ENCODE measurements at places on chromosomes 7 and 10. TPM values are rescaled to one million over a fixed set of nuclear protein-coding genes. Genes with fewer than 3 reads are reported as not detected.

The TAS2R41 gene
- not detected for total RNA-seq

The ABLIM1 gene
- 64.1 TPM for total RNA-seq

The NODAL gene
- total RNA-seq, result not detected

The OR13A1 gene
- total RNA-seq, result not detected

The DRGX gene
- total RNA-seq, result not detected

The ADCY1 gene
- total RNA-seq, result 0.29 TPM

- H3K36me3 ChIP-seq, result peaks cover 2% of the 10 kb centered on the region
- H3K4me1 ChIP-seq, result no peaks in the 10 kb centered on the region
- no peak overlapping the region for H3K27ac ChIP-seq
- no peaks in the 10 kb centered on the region for H3K27me3 ChIP-seq
- H3K4me3 ChIP-seq, result no peak overlapping the region
Measured at GRCh38 chr10:12476656-12477055, 127.3 kb downstream of the CAMK1D start.

GRCh38 chr10:78109210-78109609 lies 75.5 kb downstream of the RPS24 start:
- no peaks in the 10 kb centered on the region for H3K4me1 ChIP-seq
- no peak overlapping the region for H3K27ac ChIP-seq
- no peak overlapping the region for H3K4me3 ChIP-seq
- H3K27me3 ChIP-seq, result peaks cover 21% of the 10 kb centered on the region

DNA sequence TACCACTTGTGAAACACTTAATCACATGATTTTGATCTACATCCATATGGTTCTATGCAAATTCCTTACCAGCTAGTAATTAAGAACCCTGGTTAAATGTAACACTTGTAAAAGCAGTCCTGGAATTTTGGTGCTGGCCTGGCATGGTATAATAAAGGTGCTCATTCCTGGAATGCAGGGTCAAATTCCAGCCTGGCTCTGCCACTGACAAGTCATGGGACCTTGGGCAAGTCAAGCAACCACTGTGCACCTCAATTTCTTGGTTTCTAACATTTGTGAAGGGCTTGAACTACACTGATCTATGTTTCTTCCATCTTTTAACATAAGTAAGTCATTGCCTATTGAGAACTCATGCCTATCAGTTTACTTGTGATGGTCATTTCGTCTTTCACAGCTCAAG lies 91.9 kb upstream of the PIK3CG start:
- H3K27ac ChIP-seq, result no peak overlapping the region
- H3K4me3 ChIP-seq, result no peak overlapping the region
- H3K4me1 ChIP-seq, result peaks cover 3% of the 10 kb centered on the region

DNA sequence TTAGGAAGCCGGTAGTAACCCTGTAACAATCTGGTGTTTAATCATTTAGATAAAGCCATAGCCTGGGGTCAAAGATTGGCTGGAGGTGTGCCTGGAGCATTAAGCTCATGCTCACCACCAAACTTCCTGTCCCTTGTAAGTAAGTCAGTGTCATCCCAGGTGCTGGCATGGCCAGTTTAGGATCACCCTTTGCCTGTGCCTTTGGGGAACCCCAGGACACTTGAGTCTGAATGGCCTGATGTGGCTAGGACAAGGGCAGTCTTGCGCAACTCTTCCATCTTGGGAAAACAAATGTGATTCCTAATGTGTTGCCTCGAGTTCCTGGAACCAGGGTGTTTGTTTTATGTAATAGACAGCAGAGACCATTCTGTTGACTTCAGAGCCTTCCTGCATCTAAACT lies 154.8 kb downstream of the GRK5 start:
- no peak overlapping the region for H3K4me3 ChIP-seq
- H3K36me3 ChIP-seq, result peaks cover 10% of the 10 kb centered on the region
- H3K4me1 ChIP-seq, result peaks cover 10% of the 10 kb centered on the region
- no peaks in the 10 kb centered on the region for H3K27me3 ChIP-seq

GRCh38 chr7:49294611-49295010 lies 370.3 kb downstream of the CDC14C start:
- no peaks in the 10 kb centered on the region for H3K27me3 ChIP-seq
- DNase-seq, result no peak
- no peak overlapping the region for H3K27ac ChIP-seq
- H3K4me3 ChIP-seq, result no peak overlapping the region

- H3K36me3 ChIP-seq, result no peaks in the 10 kb centered on the region
- no peak for DNase-seq
- H3K4me3 ChIP-seq, result no peak overlapping the region
- H3K27me3 ChIP-seq, result peaks cover 4% of the 10 kb centered on the region
Measured at GRCh38 chr10:120132811-120133210, 240.3 kb downstream of the SEC23IP start.

- H3K36me3 ChIP-seq, result no peaks in the 10 kb centered on the region
- peaks cover 33% of the 10 kb centered on the region for H3K27me3 ChIP-seq
- no peak within 1 kb of the TSS for H3K27ac ChIP-seq
- no peak for DNase-seq
- no peak within 1 kb of the TSS for H3K4me3 ChIP-seq
Measured at GRCh38 chr10:15719899-15720634, at the start of gene ITGA8. TSS of gene ITGA8 (minus strand) at chr10:15719922. CDS start at chr10:15719771, 151 bp downstream.

- H3K27me3 ChIP-seq, result no peaks in the 10 kb centered on the region
- DNase-seq, result no peak
- peaks cover 56% of the 10 kb centered on the region for H3K36me3 ChIP-seq
- no peak overlapping the region for H3K27ac ChIP-seq
Measured at GRCh38 chr7:127718340-127718679, 66.3 kb downstream of the SND1 start.

DNA sequence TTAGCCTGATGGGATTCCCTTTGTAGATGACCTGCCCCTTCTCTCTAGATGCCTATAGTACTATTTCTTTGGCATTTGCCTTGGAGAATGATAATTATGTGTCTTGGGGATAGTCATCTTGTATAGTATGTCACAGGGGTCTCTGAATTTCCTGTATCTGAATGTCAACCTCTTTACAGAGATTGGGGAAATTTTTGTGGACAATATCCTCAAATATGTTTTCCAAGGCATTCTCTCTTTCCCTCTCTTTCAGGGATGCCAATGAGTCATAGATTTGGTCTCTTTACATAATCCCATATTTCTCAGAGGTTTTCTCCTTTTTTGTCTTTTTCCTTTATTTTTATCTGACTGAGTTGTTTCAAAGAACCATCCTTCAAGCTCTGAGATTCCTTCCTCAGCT lies 99.4 kb downstream of the CTNNA3 start:
- no peaks in the 10 kb centered on the region for H3K4me1 ChIP-seq
- no peak for DNase-seq
- peaks cover 8% of the 10 kb centered on the region for H3K27me3 ChIP-seq
- no peak overlapping the region for H3K4me3 ChIP-seq

GRCh38 chr7:91416155-91416865 lies 152.1 kb downstream of the FZD1 start:
- H3K27me3 ChIP-seq, result no peaks in the 10 kb centered on the region
- H3K4me3 ChIP-seq, result no peak overlapping the region
- DNase-seq, result no peak
- no peak overlapping the region for H3K27ac ChIP-seq
- H3K36me3 ChIP-seq, result no peaks in the 10 kb centered on the region
- H3K4me1 ChIP-seq, result no peaks in the 10 kb centered on the region

DNA sequence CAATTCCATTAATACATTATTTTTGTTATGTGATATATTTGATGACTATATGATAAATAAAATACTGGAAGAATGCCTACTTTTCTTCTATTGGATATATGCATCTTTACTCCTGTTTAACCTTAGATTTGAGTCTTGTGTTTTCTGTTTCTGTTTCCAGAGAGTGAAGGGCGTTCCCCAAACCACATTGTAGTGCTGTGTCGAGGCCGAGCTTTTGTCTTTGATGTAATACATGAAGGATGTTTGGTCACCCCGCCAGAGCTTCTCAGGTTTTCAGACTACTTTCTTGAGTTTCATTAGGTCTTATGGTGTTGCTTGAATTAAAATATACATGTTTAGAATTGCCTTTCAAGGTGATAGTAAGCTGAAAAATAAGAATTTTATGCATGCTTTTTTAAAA lies 23.8 kb downstream of the CROT start:
- no peaks in the 10 kb centered on the region for H3K27me3 ChIP-seq
- peaks cover 13% of the 10 kb centered on the region for H3K36me3 ChIP-seq
- no peak overlapping the region for H3K27ac ChIP-seq

DNA sequence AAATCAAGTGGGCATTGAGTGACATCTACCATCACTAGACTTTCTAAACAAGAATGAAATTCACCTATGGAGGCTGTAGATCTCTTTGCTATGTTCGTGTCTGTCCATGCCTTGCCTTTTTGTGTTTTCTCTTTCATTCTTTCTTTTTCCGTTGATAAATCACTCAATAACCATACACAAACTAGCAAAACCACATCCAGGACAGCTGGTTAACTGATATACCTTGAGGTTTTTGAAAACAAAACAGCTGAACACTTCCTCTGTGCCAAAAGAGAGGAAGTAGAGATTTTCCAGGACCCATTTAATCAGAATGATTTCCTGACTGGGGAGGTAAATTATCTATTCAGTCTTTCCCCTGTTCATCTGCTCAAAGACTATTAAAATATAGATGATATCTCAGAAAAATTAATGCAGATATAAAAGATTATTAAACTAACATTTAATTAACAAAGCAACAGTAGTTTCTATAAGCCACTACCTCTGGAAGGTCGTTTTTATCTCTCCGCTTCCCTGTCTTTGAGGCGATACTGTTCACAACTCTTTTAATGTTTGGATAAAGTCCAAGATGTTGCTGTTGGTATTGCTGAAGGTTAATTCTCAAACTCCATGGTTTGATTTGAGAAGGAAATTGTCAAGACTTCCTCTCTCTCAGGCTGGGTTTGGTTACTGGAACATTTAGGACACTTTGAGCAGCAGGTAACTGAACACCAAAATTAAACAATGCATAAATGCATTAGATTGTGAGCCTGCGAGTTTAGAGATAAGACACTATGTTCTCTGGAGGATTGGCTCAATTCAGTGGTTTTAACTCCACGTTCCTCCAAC lies 24.4 kb upstream of the C10orf67 start:
- peak overlapping the region; percentile 88 for H3K27ac ChIP-seq
- H3K4me3 ChIP-seq, result peak overlapping the region; percentile 55
- peaks cover 18% of the 10 kb centered on the region for H3K36me3 ChIP-seq
- no peaks in the 10 kb centered on the region for H3K27me3 ChIP-seq
- DNase-seq, result peak; percentile 67
- peaks cover 69% of the 10 kb centered on the region for H3K4me1 ChIP-seq

GRCh38 chr7:23618241-23618640 lies 21.1 kb downstream of the CCDC126 start:
- no peaks in the 10 kb centered on the region for H3K4me1 ChIP-seq
- H3K4me3 ChIP-seq, result no peak overlapping the region
- DNase-seq, result no peak
- peaks cover 29% of the 10 kb centered on the region for H3K36me3 ChIP-seq
- H3K27me3 ChIP-seq, result no peaks in the 10 kb centered on the region
- H3K27ac ChIP-seq, result no peak overlapping the region

GRCh38 chr7:91465595-91466061 lies 201.4 kb downstream of the FZD1 start:
- no peaks in the 10 kb centered on the region for H3K4me1 ChIP-seq
- H3K27ac ChIP-seq, result no peak overlapping the region
- H3K36me3 ChIP-seq, result no peaks in the 10 kb centered on the region

DNA sequence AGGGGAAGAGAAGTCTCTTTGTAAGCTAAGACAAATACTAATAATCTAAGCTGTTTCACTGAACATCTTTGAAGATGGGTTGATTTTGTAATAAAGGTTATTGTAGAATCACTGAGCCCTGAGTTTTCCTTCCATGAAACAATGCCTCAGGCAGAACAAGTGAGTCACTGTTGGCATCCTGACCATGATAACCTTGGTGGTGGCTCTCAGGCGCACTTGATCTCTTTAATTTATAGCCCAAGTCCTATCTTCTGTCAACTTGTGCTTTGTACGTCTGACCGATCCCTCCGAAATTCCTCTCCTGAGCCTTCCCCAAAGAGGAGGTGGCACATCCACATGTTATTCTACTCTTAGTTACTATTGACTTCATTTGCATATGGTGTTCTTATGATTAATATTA lies 812.9 kb downstream of the REEP3 start:
- H3K4me3 ChIP-seq, result no peak overlapping the region
- no peaks in the 10 kb centered on the region for H3K27me3 ChIP-seq
- no peaks in the 10 kb centered on the region for H3K36me3 ChIP-seq
- no peaks in the 10 kb centered on the region for H3K4me1 ChIP-seq

- peaks cover 8% of the 10 kb centered on the region for H3K27me3 ChIP-seq
- H3K36me3 ChIP-seq, result no peaks in the 10 kb centered on the region
- no peak for DNase-seq
- H3K4me3 ChIP-seq, result no peak overlapping the region
- H3K4me1 ChIP-seq, result peaks cover 8% of the 10 kb centered on the region
Measured at GRCh38 chr10:48282829-48283228, 8.3 kb upstream of the FRMPD2 start.

DNA sequence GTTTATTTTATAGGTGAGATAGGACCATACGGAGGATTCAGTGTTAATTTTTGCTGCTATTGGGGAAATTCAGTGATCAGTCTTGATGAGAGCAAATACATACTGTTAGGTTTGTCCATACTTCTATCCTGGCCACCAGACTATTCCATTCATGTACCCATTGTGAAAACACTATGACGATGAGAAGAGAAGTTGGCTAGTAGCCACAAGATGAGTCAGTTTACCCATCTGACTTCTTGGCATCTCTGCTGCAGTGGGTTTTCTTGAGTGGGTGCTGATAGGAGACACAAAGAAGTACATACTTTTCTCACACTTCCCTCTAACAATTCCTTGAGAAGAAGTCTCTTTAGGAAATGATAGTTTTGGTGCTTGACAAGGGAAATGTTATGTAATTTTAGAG lies 133.1 kb downstream of the TFPI2 start:
- H3K4me3 ChIP-seq, result no peak overlapping the region
- no peak for DNase-seq
- no peaks in the 10 kb centered on the region for H3K4me1 ChIP-seq
- H3K27me3 ChIP-seq, result no peaks in the 10 kb centered on the region
- H3K36me3 ChIP-seq, result no peaks in the 10 kb centered on the region

- no peak overlapping the region for H3K4me3 ChIP-seq
- no peaks in the 10 kb centered on the region for H3K4me1 ChIP-seq
- DNase-seq, result no peak
Measured at GRCh38 chr10:44393834-44394547, 9.1 kb upstream of the CXCL12 start.

DNA sequence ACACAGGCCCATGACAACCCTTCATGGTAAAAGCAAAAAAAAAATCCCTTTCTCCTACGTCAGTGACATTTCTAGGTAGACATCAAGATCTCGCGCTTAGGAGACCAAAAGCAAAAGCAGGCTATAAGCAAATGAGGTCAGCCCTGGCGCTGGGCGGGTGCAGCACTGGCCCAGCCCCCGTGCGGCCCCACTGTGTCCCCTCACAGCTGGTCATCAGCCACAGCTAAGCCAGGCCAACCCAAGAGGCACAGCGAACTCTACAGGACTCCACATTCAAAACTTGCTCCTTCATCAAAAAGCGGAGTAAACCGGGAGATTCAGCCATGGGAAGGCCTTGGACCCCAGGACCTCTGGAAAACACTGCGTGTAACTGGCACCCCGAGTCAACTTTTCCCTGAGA lies 113.7 kb downstream of the PTPRN2 start:
- H3K27me3 ChIP-seq, result no peaks in the 10 kb centered on the region
- peaks cover 6% of the 10 kb centered on the region for H3K4me1 ChIP-seq
- no peak for DNase-seq
- H3K36me3 ChIP-seq, result no peaks in the 10 kb centered on the region
